ENCODE measurements at places on chromosomes 12 and 14.

GRCh38 chr12:122473543-122474323 lies 27.0 kb downstream of the ZCCHC8 start:
- DNase-seq: no peak

- no peak for DNase-seq
These were observed 20.0 kb downstream of the BEST3 start for GRCh38 chr12:69679119-69679518.

- DNase-seq: no peak
These were observed 82.7 kb downstream of the FUT8 start for GRCh38 chr14:65495196-65495595.

DNA sequence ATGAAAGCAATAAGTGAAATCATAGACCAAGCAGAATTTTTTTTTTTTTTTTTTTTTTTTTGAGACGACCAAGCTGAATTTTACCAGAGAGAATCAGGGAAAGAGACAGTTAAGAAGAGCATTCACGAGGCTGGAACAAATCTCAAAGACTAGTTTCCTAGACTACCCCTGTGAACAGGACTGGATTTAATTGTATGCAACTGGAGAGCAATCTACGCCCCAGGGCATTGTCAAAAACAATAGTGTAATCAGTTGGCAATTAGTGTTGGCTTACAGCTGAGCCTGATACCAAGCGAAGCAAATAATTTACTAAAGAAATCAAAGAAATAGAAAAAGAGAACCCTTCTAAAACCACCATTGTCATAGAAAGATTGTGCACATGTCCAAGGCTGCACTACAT lies 232.9 kb upstream of the CPNE8 start:
- DNase-seq: no peak

GRCh38 chr12:121003650-121004049 lies 12.6 kb downstream of the C12orf43 start:
- DNase-seq: no peak

DNA sequence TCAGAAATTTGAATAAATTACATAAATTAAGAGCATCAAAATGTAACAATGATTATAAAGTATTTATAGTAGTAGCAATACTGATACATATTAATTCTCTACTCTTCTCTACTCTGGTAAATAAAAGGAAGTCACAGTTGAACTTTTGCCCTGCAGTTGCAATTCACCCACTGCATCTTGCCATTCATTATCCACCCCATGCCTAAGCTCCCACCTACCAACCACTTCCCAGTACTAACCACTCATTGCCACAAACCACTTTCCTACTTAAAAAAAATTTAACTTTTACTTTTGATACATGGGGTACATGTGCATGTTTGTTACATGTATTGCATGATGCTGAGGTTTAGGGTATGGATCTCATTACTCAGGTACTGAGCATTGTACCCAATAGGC lies 174.0 kb downstream of the RASSF9 start:
- no peak for DNase-seq

- peak; percentile 72 for DNase-seq
These were observed 1141.2 kb upstream of the TMEM132C start for GRCh38 chr12:127125607-127126259.

DNA sequence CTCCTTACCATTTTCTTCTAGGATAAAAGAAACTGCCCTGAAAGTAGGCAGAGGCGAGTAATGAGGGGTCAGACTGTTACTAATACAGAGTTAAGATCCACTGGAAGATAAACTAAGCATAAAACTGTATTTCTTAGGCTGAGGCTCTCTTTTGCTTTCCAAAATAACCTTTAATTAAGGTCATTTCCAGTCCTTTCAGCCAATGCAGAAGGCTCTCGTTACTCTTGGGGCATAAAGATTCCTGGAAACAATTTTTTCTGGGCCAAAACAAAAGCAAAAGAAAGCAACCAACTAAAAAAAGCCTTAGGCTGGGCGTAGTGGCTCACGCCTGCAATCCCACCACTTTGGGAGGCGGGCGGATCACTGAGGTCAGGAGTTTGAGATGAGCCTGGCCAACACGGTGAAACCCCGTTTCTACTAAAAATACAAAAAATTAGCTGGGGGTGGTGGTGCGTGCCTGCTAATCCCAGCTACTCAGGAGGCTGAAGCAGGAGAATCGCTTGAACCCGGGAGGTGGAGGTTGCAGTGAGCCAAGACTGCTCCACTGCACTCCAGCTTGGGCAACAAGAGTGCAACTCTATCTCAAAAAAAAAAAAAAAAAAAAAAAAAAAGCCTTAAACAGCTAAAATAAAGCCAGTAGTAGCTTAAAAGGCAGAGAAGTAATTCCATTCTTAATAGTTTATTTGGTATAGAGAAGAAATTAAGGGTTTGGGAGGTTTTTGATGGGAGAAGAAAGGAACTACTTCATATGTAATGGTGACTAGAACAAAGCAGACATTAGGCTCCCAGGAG lies 68.9 kb upstream of the STAC3 start:
- no peak for DNase-seq

GRCh38 chr12:126773012-126773411 lies 1494.0 kb upstream of the TMEM132C start:
- no peak for DNase-seq

- no peak for DNase-seq
These were observed 12.6 kb downstream of the RCOR1 start for GRCh38 chr14:102605029-102605428.

GRCh38 chr14:89787525-89787924 lies 167.0 kb downstream of the EFCAB11 start:
- DNase-seq: no peak

- DNase-seq: no peak
These were observed 494.3 kb upstream of the ATXN7L3B start for GRCh38 chr12:74043343-74043742.

DNA sequence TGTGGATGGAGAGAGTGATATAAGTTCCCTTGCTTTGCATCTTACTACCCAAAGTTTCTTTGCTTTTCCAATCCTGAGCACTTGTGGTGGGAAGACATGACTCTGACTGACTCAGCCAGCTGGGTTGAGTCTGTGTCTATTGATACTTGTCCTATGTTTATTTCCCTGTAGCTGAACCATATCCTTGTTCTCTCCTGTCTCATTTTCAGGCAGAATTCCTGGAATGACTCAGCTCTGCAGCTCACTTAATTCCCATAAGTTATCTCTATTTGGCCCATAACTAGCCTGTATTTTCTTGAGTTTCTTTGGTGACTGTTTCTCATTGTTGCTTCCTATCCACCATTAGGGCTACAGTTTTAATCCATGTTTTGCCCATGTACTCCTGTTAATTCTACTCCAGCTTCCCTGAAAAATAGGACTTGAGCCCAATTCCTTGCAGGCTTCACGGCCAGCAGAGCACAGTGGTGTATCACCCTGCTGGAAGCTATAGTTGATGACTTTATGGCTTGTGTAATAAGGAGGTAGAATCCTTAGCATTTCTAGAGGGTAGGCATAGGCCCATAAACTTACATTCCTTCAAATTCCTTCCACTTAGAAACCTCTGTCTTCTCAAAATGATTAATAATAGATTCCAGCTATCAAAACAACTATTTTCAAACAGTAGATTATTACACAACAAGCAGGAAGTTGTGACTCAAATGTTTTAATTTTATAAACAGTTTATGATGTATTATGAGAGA lies 183.1 kb downstream of the TMTC3 start:
- no peak for DNase-seq

DNA sequence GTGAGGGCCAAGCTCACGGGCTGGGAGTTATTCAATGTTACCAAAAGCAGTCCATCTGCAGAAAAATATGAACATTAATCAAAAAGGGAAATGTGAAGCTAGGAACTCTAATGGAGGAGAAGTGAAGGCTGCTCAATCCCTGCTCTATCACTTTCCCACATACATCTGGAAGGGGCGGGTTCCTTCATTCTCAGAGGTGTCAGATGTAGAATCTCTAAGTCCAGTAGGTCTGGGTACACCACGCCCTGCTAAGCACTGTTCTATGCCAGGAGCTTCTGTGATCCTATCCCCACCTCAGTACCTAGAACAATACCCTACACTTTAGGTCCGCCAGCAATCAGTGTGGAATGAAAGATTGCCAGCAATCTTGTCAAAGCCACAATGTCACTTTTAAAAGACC lies 37.0 kb upstream of the ANO2 start:
- DNase-seq: peak; percentile 33

DNA sequence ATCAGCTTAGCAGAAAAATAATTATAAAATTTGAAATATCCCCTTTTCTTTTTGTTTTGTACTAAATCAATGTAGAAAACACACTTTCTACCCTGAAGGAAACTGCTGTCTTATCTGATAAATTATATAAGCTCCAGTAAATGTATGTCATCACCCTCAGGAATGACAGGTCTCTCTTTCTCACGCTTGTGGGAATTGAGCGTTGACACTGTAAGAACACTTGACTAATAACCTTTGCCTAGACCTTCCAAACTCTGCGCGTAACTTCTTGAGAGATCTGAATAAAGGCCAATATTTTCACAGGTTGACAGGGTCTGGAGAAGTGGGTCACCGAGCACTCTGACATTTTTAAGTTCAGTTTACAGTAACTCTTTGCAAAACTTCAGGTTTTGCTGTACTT lies 138.5 kb downstream of the BCAT1 start:
- DNase-seq: no peak

- DNase-seq: no peak
These were observed 5.2 kb downstream of the FRS2 start for GRCh38 chr12:69475237-69475975.

GRCh38 chr12:123107926-123108681 lies 42.8 kb downstream of the PITPNM2 start:
- no peak for DNase-seq

Data from stimulated activated effector memory CD8-positive, alpha-beta T cell treated with anti-CD3 and anti-CD28 coated beads, Interleukin-12 subunit alpha, Interleukin-12 subunit beta, amount 100 ng/mL, for 72 hours (primary cell).